ENCODE measurements at places on chromosomes 7 and 10.
A peak's percentile ranks its signal among the peaks of the same experiment; 100 is the strongest.

GRCh38 chr10:114987995-114988394, 50.0 kb downstream of the TRUB1 start:
- DNase-seq, result no peak

GRCh38 chr10:46992803-46993561, 81.8 kb downstream of the PTPN20 start:
- DNase-seq, result no peak

DNA sequence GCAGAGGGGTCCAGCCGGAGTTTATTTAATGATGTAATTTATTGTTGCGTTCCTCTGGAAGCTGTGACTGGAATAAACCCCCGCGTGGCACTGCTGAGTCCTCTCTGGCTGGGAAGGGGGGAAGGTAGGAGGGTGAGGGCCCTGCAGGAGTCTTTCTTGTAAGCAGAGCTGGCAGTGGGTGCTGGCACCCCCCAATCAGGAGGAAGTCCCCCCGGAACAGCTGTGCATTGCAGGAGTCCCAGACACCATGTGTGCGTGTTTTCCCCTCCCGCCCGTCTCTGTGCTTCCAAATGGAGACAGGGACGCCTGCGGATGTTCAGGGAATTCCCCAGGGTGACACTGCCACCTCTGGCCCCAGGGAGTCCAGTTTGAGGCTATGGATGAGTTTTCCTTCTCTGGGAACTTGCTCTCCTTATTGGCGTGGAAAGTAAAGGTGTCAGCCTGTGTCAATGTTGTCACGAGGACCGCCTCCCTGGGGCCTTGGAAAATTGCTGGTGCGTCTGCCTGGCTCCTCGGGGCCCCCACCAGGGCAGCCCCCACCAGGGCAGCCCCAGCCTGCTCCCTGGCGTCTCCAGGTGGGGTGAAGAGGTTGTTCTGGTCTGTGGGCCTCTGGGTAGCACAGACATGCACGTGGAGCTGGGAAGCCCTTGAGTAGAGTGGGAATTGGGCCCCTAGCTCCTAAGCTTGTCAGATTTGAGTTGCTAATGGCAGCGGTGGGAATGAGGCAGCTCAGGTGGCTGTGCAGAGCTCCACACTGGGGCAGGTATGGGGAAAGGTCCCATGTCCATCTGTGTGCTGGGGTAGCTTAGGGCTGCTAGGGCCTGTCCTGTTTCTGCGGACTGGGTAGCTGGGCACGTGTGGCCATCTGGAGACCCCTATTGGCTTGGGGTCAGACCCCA, 2.7 kb downstream of the FZD9 start:
- no peak for DNase-seq

DNA sequence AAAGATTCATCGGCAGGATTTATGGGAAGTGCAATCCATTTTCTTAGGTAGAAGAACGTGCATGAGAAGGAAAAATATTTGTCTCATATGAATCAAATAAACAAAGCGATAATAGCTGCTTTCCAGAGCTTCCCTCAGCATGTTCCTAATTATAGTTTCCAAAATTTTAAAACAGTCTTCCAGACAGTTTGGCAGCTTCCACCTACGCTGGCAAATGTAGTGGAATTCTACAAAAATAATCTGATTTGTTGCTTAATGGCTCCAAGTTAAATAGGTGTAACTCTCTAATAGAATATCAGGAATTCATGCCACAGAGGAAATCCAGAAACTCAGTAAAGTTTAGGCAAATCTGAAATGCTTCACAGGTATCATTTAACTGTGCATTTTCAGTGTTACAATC, 23.3 kb upstream of the AGBL3 start:
- no peak for DNase-seq

- DNase-seq, result no peak
These were observed 162.4 kb downstream of the AGMO start for GRCh38 chr7:15399441-15399840.

GRCh38 chr7:114081606-114082425, 163.0 kb upstream of the PPP1R3A start:
- DNase-seq, result no peak

DNA sequence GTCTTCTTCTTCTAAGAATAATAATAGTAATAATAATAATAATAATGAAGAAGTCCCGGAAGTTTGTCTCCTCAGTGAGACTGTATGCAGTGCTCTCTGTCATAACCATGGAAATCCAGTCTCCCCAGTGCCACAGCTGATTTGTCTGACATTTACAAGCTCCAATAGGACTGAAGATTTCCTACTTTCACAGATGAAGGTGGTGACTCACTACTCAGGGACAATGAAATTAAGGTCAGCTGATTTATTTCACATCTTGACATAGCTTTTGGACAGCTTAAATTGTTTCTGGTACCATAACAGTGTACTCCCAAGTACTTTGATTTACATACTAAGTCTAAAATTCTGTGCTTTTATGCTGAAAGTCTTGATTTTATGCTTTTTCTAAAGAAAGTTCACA, 6.9 kb downstream of the CELF2 start:
- DNase-seq, result no peak

GRCh38 chr7:107690611-107691010, 30.0 kb downstream of the SLC26A4 start:
- DNase-seq, result no peak

DNA sequence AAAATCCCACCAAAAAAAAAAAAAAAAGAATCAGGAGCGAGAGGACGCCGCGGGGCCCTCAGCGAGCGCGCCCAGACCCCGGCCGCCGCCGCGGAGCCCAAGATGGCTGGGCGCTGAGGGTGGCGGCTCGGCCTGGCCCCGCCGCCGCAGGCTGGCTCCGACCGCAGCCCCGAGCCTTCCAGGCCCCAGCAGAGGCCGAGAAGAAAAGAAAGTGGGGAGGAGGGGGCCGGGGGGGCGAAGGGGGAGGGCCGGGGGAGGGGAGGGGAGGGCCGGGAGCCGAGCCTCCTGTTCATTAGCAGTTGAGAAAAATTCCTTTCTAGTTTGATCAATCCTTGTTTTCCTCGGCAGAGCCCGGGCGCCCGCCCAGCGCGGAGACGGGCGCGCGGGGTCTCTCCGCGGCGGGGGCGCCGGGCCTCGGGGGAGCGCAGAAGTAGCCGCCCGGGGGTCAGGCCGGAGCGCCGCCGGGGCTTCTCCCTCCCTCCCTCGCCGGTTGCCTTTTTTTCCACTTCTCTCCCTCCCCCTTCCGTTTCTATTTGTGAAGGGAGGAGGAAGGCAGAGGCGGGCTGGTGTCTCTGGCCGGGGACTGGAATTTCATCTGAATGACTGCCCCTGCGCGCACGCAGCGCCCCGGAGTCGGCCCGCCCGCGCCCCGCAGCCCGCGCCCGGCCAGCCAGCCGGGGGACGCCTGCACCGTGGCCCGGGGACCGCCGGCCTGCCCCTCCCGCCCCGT, 778 bp upstream of the TRIM8 start:
- DNase-seq, result peak; percentile 74

GRCh38 chr7:2980401-2981102, 63.1 kb downstream of the CARD11 start:
- no peak for DNase-seq

DNA sequence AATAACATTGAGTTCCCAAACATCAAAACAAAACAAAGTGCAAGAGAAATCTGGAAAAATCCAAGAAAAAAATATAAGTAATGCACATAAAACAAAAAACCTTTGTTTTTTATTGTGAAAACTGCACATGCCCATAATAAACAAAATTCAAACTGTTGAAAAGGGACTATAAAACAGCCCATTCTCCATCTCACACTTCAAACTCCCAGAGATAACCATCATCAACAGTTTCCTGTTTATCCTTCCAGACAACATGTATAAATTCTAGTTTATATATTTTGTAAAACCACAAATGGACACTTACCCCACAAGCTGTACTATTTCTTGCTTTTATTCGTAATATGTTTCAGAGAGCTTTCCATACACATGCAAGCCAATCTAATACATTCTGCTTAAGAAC, 79.3 kb downstream of the DPY19L1 start:
- DNase-seq, result no peak

DNA sequence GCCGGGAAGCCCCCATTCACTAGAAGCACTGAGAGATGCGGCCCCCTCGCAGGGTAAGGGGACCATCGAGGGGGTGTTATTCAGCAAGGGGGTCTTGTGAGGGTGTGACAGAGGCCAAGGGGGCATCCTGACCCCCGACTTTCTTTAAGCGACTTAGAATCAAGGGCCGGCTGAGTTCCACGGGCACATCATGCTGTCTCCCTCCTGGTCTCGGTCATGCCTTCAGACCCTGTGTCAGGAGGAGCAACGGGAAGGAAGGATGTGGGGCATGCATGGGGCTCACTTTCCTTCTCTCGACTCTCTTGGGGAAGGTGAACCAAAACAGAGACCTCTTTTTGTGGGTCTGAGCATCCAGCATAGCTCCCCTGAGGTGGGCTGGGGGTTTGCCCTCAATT, 2.5 kb downstream of the ACSL5 start:
- no peak for DNase-seq
